ENCODE measurements at places on chromosomes 4 and X. TPM values are rescaled to one million over a fixed set of nuclear protein-coding genes. Genes with fewer than 3 reads are reported as not detected.

GRCh38 chr4:126046081-126046614 is 731.4 kb downstream of the FAT4 start:
- peak; percentile 56 for DNase-seq

The CHRDL1 gene
- 1.2 TPM for total RNA-seq

DNA sequence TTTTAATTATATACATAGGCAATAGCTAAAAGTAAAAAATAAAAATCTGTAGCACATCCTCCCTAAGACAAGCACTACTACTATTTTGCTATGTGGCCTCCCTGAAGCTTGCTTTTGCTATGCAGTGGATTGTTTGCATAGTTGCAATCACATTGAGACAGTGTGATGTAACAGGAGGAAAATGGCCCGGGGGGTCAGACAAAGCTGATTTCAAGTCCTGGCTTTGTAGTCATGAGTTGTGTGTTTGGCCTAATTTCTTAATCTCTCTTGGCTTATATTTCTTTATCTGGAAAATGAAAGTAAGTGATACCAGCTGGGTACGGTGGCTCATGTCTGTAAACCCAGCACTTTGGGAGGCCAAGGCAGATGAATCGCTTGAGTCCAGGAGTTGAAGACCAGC is 166.6 kb downstream of the LHFPL1 start:
- DNase-seq: no peak

The MRPL1 gene
- 36.7 TPM for total RNA-seq

GRCh38 chr4:80336582-80336981 is 1.1 kb downstream of the CFAP299 start:
- DNase-seq: peak; percentile 62

DNA sequence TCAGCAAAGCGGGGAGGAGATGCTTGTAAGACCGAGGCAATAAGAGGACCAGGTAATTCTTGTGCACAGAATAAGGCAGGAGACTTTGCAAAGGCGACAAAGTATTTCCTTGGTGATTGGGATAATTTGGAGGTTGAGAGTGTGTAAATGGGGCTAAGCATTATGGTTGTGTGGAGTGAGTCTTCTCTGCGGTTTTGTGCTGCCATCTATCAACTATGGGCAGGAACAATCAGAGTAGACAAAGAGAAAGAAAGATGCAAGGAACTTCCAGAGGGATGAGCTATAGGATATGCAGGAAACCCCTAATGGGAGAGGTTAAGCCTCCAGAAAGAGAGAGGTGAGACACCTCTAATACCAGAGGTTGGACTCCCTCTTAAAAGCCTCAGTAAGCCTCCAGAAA is 339.8 kb downstream of the PAPSS1 start:
- DNase-seq: no peak

The ENPEP gene
- 5.9 TPM for total RNA-seq

The UCP1 gene
- total RNA-seq: not detected

GRCh38 chr4:48047896-48048295 is 31.3 kb downstream of the NIPAL1 start:
- DNase-seq: peak; percentile 11

DNA sequence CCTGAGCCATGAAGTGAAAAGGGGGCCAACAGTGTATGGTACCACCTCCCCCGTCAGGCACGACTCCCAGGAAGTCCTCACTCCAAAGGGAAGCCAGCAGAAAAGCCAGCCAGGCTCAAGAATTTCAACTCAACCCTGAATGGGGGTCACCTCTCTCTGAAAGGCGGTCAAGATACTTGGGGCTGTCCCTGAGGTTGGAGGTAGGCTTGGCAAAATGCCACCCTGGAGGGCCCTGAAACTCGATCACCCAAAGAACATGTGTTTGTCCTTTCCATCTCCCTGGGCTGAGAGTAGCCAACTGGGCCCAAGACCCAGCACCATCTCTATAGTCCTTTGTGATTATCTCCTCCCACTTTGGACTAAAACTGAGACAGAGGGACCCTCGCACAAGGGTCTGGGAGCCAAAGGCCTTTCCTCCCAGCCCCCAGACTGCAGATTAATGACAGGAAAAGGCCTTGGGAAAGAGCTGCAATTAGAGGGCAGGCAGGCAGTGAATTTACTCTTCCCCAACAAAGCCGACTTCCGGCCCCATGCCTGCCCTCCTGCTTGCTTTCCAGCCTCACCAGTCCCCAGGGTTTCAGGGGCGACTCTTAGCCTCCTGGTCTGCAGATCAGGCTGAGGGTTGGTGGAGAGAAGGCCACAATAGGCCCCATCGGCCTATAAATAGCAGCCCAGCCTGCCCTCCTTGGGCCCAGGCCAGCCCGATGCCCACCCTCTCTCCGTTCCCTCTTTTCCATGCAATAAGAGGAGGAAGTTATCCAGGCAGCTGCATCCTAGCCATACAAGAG is 5.6 kb downstream of the SASH3 start:
- no peak for DNase-seq

DNA sequence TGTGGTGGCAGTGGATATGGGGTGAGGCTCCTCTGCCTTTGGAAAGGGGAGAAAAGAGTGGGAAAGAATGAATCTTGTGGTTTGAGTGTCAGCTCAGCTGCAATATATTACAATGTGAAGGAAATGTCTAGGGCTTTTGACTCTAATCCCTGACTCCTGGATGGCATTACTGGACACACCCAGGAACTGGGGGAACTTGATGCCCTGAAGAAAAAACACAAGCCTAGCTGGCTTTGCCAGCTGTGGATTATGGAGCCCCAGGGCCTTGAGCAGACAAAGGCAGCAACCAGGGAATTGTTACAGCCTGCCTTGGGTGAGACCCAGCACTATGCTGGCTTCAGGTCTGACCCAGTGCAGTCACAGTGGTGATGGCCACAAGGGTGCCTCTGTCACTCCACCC is 57.1 kb upstream of the CYSLTR1 start:
- no peak for DNase-seq

DNA sequence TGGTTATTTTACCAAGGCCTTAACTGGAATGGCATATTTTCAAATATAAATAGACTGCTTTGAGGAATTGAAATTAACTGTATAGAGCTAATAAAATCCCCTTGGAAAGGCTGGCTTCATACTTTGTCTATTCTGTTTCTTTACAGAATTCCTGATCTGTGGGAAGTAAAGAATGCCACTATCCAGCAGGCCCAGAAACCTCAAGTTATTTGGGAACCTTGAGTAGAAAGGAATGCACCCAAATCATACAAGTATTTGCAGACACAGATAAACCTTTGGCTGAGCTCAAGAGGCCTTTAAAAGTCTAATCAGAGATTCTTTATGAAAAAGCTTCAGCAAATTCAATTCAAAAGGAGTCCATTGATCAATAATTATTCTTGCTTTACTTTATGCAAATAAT is 975.7 kb upstream of the PABPC4L start:
- DNase-seq: peak; percentile 1

The GAGE1 gene
- total RNA-seq: not detected

The GPC4 gene
- total RNA-seq: 2.8 TPM

The AASDH gene
- total RNA-seq: 16.9 TPM

DNA sequence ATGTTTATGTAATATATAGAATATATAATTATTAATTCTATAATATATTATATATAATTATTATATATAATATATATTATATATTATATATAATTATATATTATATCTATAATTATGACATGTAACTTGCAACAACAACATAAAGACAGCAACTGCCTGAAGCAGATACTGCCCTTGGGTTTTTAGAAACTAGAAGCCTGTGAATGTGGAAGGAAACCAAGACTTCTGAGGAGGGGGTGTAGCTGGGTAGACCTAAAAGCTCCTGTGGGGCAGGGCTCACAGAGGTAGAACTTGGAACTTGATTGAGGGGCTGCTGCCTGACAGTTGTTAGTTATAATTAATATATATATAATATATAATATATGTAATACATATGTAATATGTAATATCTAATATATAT is 167.2 kb upstream of the SLIT2 start:
- DNase-seq: no peak

DNA sequence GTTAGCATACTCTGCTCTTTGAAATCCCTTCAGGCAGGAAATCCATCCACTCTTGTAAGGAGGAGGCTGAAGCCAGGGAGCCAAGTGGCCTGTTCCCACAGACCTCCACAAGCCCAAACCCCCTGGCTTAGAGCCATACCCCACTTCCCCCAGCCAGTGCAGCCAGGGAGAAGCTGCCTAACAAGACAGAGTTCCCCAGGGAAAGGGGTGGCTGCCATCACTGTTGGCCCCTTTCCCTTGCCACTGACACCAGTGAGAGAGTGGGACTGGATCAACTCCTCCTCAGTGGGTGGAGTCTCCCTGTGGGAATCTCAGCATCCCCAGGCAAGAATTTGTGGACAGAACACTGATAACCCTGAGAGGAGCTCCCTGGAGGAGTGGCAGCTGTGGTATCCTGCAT is 389.4 kb downstream of the PABPC4L start:
- no peak for DNase-seq

The ADH4 gene
- total RNA-seq: not detected

DNA sequence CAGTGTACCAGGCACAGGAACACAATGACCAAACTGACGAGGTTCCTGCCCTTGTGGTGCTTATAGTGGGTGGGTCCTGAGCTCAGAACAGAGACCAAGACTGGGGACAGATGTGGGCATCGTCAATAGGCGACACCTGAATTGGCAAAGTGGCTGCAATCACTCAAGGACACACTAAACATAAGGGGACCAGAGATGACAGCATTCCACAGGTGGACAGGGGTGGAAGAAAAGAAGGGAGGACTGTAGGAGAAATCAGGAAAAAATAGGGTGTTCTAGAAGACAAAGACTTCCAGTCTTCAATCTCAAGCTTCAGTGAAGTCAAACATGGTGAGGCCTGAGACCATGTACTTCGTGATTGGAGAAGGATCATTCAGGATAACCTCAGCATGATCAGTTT is 5.8 kb downstream of the SH3KBP1 start:
- DNase-seq: no peak

The FRAS1 gene
- total RNA-seq: 1.9 TPM

The MAGEA11 gene
- not detected for total RNA-seq

- DNase-seq: peak; percentile 98
Observed at GRCh38 chr4:87078987-87079486, 141.4 kb downstream of the KLHL8 start.

- no peak for DNase-seq
Observed at GRCh38 chr4:53355930-53356521, 9.8 kb downstream of the SCFD2 start.

The S100P gene
- not detected for total RNA-seq

The PCDH7 gene
- 172 TPM for total RNA-seq

The TMPRSS11A gene
- under 0.01 TPM for total RNA-seq

- peak; percentile 24 for DNase-seq
Observed at GRCh38 chrX:96985046-96985445, 101.3 kb downstream of the RPA4 start.

GRCh38 chr4:113407409-113407808 is 354.1 kb downstream of the CAMK2D start:
- DNase-seq: no peak

The UGT2B15 gene
- total RNA-seq: not detected

DNA sequence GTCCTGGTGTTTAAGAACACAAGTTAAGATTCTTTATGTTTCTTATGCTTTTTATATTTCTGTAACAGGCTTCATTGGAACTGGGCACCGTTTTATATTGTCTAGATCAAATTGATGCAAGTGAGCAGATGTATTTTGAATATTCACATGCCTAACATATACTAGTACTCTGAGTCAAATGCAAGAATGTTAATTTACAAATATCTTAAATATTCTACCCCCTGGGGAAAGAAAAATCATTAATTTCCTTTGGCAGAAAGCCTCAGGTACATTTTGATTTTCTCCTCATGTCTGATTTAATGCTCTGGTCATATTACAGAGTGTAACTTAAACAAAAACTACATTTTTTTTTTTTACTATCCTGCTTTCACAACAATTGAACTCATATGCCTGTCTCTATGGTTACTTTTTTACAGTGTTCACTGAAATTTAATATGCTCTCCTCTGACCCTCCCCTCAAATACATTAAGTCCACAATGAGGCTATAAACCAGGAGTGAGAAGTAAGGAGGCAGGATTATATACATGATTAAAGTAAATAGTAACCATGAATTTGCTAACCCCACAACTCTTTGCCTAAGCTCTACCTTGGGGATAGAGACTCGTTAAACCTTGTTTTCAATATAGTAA is 2.4 kb upstream of the NSUN7 start:
- DNase-seq: no peak

DNA sequence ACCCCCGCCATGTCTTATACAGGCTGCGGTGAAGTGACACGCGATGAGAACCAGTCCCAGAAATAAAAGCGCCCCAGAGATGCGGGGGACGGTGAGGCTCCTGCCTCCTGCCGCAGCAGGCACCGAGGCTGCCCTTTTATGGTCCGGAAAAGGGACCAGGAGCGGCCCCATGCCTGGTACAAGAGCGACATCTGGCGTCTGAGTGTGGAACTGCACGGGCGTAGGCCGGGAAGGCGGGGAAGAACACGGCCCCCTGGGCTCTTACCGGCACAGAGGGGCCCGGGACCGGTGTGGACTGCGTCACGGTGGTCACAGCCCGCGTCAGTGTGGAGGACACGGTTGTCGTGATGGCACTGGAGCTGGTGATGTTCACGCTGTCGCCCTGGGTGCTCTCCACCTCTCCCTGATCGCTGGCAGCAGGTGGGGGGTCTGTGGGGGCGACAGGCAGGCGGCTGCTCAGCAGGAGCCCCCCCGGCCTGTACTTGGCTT is 8.9 kb upstream of the RENBP start:
- DNase-seq: peak; percentile 58

- no peak for DNase-seq
Observed at GRCh38 chr4:145546175-145546915, 64.7 kb downstream of the SMAD1 start.

Measured in fibroblast of the aortic adventitia (primary cell).